Forelimb muscle (tissue), 1 donor: ENCODE measurements at places on chromosomes 2 and 18.
A peak's percentile ranks its signal among the peaks of the same experiment; 100 is the strongest.

- DNase-seq = no peak
Observed at GRCh38 chr2:105062158-105062557, 24.3 kb downstream of the MRPS9 start.

GRCh38 chr18:48037481-48038271 is 107.2 kb upstream of the SMAD2 start:
- no peak for DNase-seq

- no peak for DNase-seq
Observed at GRCh38 chr2:234095301-234095700, 44.8 kb downstream of the SPP2 start.

GRCh38 chr2:32484937-32485336 is 128.1 kb downstream of the BIRC6 start:
- DNase-seq = peak; percentile 24

DNA sequence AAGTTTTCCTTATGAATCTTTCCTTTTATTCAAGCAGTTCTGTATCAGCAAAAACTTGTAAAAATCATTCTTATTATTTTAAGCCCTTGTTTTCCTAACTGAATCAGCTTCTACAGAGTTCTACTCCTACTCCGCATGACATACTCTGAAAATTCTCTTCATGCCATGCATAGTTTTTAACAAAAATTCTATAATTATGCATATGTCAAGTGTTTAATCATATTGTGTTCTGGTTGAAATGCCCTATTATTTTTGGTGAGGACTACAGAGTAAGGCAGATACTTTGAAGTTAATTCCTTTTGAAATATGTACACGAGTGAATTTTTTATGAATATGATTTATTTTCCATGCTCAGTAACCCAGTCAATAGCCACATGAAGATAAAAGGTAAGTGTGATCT is 28.8 kb downstream of the ANKRD30B start:
- no peak for DNase-seq
